Glutamatergic neuron (in vitro differentiated cells): ENCODE measurements at places on chromosomes 16 and 17. TPM values are rescaled to one million over a fixed set of nuclear protein-coding genes. Genes with fewer than 3 reads are reported as not detected.
A peak's percentile ranks its signal among the peaks of the same experiment; 100 is the strongest.

Gene AOC3
- total RNA-seq: 2.0 TPM

Gene CCL4
- not detected for total RNA-seq

Gene PPP1R27
- total RNA-seq: 0.81 TPM

Gene AGRP
- not detected for total RNA-seq

Gene IGFALS
- 0.39 TPM for total RNA-seq

Gene QPRT
- 34.7 TPM for total RNA-seq

- no peak for DNase-seq
Observed at GRCh38 chr16:81313701-81314602, 810 bp upstream of the GAN start.

- DNase-seq: peak; percentile 61
Observed at GRCh38 chr16:15874745-15875314, 13.6 kb downstream of the CEP20 start.
